Stimulated activated CD4-positive, alpha-beta T cell treated with anti-CD3 and anti-CD28 coated beads, TNF-alpha, amount 100 ng/mL, for 1 hour (primary cell): ENCODE measurements at places on chromosomes 1 and 21.

- DNase-seq, result no peak
Observed at GRCh38 chr1:226736001-226736907, 2.8 kb downstream of the ITPKB start.

DNA sequence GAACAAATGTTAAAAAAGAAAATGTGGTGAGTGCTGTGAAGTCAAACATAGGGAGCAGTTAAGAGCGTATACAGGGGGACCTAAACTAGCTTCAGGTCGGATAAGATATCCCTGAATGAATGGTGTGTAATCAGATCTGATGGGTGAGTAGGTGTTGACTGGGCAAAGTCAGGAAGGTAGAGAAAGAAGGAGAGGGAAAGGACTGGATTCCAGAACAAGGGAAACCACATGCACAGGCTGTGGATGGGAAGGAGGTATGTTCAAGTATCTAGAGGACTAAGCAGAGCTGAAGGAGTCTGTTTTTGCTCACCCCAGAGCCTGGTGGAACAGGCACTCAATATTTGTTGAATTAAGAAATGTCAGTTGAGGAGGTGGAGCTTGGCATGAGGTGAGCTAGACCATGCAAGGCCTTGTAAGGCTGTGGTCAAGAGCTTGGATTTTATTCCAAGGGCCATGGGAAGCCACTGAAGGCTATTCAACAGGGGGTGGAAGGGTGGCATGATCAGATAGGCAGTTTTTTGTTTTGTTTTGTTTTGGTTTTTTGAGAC, 27.4 kb downstream of the MAP7D1 start:
- DNase-seq, result no peak

DNA sequence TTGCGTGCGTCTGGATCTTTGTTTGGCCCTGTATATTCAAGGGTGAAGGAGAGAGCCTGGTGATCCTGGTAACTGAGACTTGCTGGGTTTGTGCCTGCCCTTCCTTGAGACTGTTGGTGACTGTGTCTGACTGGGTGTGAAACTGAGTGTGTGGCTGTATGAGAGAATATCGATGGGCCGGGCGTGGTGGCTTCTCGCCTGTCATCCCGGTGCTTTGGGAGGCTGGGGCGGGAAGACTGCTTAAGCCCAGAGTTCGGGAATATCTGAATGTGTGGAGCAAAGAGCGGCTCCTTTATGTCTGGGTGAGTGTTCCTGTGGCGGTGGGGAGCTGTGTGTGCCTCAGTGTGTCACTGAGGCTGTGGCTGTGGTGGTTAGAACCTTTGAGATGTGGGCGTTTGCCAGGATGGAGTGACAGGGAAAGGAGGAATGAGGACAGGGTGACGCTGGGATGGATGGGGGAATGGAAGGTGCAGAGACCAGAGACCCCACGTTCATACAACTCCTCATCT, 2.7 kb upstream of the MARCKSL1 start:
- DNase-seq, result no peak

DNA sequence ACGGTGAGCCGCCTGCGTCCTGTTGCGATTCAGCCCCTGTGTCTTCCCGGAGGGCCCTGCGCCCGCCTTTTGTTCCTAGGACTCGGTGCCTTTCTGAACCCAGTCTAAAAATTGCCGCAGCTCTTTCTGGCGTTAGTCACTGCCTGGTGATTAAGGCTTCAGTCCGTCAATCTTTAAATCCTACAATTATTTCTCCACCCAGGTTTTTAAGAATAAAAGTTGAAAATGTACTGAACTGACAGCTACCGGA, 16.2 kb upstream of the PDXK start:
- no peak for DNase-seq

- DNase-seq, result no peak
Observed at GRCh38 chr1:72635719-72636118, 353.4 kb upstream of the NEGR1 start.

DNA sequence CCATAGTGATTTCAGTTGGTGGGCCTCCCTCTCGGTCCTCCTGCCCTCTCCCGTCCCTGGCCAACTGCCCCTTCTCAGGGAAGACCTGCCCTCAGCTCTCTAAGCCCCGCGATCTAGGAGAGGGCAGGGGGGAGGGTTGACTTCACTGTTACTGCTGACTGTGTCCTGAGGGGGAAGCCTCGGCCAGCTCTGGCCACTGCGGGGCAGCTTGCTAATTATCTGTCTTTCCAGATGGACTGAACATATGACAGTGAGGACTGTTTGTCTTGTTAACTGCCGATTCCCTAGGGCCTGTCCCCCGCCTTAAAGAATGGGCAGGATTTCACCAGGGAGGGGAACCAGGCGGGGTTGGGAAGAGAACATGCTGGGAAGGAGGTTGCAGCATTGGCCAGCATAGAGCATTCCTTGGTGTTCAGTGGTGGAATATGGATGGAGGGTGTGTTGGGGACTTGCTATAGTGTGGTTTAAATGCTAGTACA, 22.9 kb downstream of the NIPAL3 start:
- DNase-seq, result no peak

DNA sequence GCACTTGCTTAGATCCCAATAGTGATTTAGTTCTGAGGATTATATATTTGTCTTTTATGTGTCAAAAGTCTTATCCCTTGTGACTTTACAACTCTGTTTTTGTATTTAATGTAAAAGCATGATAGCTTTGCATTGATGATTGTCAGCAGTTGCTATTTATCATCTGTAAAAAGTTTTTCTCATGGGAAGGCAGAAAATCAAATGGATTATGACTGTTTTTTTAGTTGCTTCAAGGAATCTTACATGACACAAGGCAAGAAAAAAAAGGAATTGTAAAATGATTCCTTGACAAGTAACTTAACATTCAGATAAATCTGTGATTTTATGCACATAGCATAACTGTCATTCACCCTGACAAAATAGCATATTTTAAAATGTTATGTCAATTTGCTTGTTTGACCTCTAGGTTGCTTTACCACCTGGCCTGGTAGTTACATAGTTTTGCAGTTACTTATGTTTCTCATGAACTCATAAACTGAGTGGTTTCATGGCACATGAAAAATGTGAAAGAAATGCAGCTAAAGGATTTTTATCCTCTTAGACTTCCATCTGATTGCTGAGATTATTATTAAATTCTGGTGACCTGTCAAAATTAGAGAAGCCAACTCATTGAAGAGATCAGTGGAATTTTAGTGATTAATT, 622.6 kb downstream of the ADGRL2 start:
- DNase-seq, result no peak

GRCh38 chr1:23102289-23102688, 66.4 kb downstream of the LUZP1 start:
- no peak for DNase-seq

GRCh38 chr1:48793863-48794262, 17.2 kb upstream of the BEND5 start:
- no peak for DNase-seq

GRCh38 chr1:2102753-2103152, 52.5 kb downstream of the PRKCZ start:
- no peak for DNase-seq

DNA sequence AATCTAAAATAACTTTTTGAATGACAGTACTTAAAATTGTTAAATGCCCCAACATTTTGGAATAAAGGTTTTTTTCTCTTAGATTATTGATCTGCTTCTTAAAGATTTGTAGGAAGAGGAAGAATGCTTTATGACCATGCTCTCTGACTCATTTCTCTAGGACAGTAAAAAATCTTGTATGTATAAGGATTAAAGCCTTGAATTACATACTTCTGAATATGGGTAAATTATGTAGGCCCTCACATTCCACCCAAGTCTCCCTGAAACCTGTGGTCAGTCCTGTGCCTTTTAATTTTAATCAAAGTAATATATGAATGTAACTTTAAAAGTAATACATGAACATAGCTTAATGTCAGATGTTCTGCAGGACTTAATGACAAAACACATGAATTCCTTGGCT, 50.5 kb downstream of the ABCD3 start:
- no peak for DNase-seq

DNA sequence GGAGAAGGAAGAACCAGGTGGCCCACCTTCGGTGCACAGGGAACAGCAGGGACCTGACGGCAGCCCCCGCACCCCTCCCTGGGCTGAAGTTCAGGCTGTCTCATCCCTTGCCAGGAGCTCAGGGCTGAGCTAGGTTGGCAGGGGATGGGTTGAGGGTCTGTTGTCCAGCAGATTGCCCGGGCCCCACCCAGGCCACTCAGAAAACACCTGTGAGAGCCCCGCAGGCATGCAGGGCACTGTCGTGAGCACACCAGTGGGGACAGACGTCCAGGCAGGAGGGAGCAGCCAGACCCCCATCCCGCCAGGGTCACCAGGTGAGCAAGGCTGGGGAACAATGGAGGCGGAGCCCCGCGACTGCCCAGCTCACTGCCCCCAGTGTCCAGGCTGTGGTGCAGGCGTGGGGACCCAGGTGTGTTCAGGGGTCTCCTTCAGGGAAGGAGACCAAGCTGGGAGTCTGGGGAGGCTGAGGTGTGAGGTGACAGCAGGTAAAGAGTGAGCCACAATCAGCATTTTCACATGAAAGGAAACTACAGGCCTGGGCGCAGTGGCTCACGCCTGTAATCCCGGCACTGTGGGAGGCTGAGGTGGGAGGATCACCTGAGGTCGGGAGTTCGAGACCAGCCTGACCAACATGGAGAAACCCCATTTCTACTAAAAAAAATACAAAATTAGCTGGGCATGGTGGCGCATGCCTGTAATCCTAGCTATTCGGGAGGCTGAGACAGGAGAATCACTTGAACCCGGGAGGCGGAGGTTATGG, 9.4 kb upstream of the SAMD11 start:
- DNase-seq, result no peak

DNA sequence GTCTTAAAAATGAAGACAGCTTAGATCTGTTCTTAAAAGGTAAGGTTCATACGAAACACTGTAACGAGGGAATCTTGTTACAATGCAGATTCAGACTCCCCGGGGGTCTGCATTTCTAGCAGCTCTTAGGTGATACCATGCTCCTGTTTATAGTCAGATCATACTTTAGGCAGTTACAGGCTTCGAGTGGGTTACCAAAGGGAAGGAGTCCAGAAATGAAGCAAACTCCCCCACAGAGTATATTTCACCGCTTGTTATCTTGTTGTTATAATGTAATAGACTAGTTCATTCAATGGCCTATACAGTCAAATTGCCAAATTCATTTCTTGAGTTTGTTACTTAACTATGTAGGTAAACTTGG, 601.1 kb downstream of the USP25 start:
- DNase-seq, result no peak

DNA sequence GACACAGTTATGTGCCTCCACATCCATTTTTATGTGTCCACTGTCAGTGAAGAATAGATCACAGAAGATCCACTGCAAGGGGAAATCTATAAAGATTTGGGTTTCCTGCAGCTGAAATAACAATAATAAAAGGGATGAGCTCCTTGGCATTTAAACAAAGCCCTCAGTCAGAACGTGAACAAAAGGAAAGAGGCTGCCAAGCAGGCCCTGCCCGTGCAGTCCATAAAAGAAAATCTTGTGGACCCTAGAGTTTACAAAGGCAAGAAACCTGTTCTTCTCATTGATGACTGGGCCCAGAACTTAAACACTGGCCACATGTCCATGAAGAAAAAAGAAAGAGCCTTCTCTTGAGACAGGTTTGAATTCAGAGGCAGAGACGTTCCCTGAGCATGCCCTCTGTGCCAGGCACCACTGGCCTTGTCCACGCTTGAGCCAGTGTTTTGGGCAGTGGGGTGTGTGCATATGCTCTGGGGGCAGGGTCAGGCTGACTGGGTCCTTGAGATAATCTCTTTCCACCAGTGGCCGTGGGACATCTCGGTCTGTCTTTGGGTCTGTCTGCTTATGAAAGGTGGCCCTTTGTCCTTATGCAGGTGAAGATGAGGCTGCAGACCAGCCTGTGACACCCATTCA, 142.7 kb downstream of the HIVEP3 start:
- DNase-seq, result no peak

- DNase-seq, result no peak
Observed at GRCh38 chr1:66355756-66356155, 178.2 kb upstream of the SGIP1 start.

- no peak for DNase-seq
Observed at GRCh38 chr1:197903196-197903514, 725 bp downstream of the C1orf53 start.

- DNase-seq, result no peak
Observed at GRCh38 chr1:28965271-28965870, 51.0 kb downstream of the EPB41 start.

DNA sequence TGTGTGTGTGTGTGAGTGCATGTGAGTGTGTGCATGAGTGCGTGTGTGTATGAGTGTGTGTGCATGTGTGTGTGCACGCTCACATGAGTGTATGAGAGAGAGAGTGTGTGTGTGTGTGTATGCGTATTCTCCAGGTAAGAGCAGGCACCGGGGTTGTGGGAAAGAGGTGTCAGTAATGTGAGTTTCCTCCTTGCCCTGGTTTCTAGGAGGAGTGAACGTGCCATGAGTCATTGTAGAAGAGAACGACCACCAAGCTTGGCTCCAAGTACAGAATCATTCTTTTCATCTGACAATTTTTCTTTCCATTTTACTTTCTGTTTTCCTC, 79.1 kb downstream of the POFUT2 start:
- DNase-seq, result no peak

DNA sequence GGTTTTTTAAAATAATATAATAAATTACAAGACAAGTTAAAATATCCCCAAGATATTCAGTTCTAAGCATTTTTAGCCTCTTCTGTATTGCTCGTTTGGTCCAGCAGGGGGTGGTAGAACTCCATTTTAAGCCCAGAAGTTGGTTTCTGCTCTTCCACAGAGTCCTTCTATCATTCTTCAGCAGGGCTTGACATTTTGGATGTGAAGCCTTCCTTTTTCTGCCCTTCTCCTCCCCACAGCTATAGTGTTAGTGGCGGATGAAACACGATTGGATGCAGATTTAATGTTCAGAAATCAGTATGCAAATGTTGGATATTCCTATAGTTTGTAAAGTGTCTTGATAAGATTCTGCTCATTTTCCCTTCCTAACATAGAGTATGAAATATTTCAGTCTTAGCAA, 1.4 kb downstream of the NCAM2 start:
- no peak for DNase-seq

- DNase-seq, result no peak
Observed at GRCh38 chr1:44694863-44695478, 20.5 kb downstream of the ARMH1 start.

DNA sequence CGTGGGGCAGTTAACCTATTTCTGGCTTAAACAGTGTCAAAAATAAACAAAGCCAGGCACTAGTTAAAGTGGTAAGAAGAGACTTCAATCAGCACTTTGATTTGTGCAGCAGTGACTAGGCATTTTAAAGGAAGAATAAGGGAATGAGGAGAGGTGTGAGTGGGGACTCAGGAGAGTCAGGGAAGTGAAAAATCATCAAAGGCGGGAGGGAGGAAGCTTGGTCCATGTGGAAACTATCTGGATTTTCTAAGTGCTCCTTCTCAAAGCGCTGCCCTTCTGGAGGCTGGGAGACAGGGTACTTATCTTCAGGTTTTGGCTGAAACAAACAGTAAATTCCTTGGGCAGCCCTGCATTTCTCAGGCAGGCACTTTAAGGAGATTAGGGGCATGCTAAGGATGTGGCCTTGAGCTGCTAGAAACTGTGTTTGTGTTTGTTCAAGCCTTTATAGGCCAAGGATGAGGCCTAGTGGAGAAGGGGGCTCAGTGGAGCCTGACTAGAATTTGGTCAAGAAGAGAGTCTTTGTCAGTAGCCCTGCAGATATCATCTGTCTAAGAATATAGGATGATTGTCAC, 486.5 kb downstream of the SIPA1L2 start:
- no peak for DNase-seq
